ENCODE measurements at places on chromosomes 3 and 15.

DNA sequence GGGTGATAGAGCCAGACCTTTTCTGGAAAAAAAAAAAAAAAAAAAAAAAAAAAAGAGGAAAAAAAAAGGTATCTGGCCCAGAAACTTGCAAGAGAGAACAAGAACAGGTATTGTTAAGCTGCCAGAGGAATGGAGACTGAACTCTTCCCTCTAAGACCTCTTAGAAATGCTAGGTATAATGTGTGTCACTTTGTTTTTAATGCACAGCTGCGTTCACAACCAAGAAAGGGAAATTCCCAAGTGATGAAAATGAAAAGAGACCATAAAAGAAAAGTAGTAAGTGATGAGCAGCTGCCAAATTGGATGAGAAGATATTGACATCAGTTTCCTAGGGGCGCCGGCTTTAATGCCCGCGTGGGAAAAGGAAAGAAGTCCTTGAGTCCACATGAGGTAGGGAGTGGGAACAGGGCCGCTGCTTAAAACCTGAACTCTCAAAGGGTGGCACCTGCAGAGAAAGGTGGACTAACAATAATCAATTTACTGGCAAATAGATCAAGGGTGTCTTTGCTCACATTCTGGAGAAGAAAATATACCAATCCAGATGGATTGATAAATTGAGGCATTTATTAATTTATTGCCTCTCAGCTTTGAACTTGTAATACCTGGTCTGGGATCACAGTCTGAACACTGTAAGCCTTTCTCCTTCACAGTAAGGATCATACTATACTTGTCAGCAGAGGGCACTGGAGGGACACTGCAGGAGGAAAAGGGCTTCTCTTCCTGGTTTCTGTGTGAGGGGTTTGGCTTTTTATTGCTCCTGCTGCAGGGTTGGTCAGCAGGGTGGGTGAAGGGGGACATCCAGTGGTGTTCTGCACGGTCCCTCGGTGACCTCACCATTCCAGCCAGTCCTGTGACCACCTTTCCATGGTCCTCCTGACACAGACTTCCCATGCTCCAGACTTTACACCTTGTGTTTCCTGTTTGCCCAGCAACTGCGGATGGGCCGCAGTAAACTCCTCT lies 131.6 kb downstream of the AQP9 start:
- DNase-seq, result peak; percentile 24

DNA sequence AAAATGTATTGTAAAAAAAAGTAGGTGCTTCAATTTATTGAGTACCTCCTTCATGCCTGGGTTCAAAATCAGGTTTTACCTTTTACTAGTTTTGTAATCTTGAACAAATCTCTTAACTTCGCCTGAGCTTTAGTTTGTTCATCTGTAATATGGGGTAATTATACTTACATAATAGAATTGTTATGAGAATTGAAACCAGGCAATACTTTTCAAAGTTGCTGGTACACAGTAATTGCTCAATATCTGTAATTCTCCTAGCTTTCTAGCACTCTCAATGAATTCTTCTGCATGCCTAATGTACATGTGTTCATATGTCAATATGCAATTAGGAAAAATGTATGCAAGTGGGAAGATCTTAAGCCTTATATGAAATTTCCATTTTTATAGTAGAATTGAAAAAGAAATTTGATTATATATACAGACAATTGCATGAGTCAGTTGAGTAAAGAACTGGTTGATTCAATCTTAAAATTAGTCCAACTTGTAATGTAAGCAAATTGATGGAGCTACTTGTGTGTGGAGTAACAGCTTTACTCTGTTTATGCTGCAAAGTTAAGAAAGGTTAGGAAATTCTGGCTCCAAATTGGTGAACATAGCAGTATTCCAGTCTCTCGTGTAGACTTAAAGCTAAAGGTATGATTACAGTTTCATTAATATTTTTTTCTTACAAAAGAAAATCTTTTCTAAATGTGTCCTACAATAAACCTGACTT lies 4.1 kb downstream of the TNFSF10 start:
- no peak for DNase-seq

GRCh38 chr3:147672436-147672835 lies 263.3 kb downstream of the ZIC1 start:
- DNase-seq, result no peak

- DNase-seq, result peak; percentile 31
These were observed 40.0 kb upstream of the TRH start for GRCh38 chr3:129934234-129935123.

GRCh38 chr15:93348711-93349545 lies 259.9 kb upstream of the RGMA start:
- DNase-seq, result no peak

GRCh38 chr15:66943456-66944095 lies 121.8 kb upstream of the SMAD3 start:
- no peak for DNase-seq

- DNase-seq, result no peak
These were observed 2.3 kb downstream of the GLYCTK start for GRCh38 chr3:52289747-52290595.
